Right lobe of liver (tissue), 6 donors: ENCODE measurements at places on chromosomes 1 and 21. TPM values are rescaled to one million over a fixed set of nuclear protein-coding genes. Genes with fewer than 3 reads are reported as not detected.

Gene AGMAT
- total RNA-seq = 70.8 TPM

Gene C1orf50
- 4.7 TPM for total RNA-seq

Gene SHISAL2A
- total RNA-seq = not detected

Gene TTLL10
- not detected for total RNA-seq

Gene BCAR3
- 19.8 TPM for total RNA-seq

Gene LENEP
- total RNA-seq = not detected

Gene C8B
- 289 TPM for total RNA-seq

Gene CD2
- 0.44 TPM for total RNA-seq

DNA sequence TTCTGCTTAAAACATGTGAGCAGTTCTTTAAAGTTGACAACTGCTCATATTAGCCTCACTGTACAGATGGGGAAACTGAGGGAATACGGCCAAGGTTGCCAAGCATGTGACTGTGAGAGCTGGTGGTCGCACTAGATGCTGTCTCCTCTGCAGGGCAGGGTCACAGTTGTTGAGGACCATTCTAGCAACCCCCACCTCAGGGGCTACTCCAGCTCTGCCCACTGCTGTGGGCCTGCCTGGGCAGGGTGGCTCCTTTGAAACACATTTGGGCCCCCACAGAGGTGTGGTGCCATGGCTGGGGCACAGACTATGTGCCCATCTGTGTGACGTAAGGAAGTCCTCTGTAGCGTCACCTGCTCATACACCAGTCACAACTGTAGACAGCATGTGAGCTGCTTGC, 779 bp downstream of the THEM5 start:
- no peak for DNase-seq

DNA sequence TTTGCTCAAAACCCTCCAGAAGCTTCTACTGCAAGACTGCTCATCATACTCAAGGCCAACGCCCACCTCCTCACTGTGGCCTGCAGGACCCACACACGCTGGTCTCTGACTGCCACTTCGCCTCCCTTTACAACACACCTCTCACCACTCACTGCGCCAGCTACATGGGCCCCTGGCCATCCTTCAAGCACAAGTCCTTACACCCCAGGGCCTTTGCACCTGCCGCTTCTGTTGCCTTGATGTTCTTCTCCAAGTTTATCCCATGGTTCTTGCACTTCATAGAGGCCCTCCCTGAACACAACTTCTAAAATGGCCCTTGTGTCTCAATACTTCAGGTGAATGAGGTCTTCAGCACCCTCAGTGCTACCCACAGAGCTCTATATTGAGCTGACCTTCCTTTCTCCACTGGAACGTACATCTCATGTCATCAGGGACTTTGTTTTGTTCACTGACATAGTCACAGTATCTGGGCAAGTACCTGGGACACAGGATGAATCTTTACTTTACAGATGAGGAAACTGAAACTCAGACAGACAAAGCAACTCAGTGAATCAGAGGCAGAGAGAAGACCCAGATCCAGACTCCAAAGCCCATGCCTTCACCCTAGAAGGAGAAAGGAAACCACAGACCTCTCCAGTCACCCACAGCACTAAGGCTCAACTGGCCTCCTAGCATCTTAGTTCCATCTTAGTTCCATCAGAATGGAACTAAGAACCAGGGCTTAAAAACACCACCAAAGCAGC, 34.7 kb upstream of the CLSTN1 start:
- DNase-seq = no peak

- no peak for DNase-seq
Measured at GRCh38 chr1:90919190-90919719, 102.6 kb downstream of the ZNF644 start.

- no peak for DNase-seq
Measured at GRCh38 chr21:16597753-16598152, 868.0 kb downstream of the USP25 start.

GRCh38 chr1:230759369-230760065, 12.3 kb downstream of the CAPN9 start:
- DNase-seq = no peak

DNA sequence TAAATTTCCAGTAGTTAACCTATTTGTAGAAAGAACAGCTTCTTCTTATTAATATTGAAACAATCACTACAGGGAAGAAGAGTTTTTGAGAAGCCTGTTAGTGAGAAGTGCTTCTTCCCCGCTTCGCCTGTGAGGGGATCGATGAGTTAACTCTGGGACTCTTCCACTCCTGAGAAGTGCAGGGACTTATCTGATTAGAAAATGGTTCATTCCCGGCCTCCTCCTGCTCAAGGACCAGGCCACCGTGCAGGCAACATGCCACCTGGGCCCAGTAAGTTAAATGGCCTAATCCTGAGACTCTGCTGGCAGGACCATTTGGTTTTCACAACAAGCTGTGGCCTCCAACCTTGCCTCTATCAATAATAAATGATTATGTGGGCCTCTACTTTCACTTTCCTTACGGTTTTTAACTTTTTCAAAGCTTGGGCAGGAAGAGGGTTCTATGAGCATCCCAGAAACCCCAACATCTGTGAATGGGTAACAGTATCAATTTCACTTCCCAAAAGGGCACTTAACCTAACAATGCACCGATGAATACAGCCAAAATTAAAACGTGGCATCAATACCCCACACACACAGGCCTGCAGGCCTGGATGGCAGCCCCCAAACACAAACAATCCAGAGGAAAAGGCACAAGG, 33.1 kb downstream of the SIPA1L2 start:
- DNase-seq = no peak

- no peak for DNase-seq
Measured at GRCh38 chr1:235989105-235989504, 75.8 kb downstream of the NID1 start.

GRCh38 chr1:48864913-48865312, 88.2 kb upstream of the BEND5 start:
- no peak for DNase-seq

DNA sequence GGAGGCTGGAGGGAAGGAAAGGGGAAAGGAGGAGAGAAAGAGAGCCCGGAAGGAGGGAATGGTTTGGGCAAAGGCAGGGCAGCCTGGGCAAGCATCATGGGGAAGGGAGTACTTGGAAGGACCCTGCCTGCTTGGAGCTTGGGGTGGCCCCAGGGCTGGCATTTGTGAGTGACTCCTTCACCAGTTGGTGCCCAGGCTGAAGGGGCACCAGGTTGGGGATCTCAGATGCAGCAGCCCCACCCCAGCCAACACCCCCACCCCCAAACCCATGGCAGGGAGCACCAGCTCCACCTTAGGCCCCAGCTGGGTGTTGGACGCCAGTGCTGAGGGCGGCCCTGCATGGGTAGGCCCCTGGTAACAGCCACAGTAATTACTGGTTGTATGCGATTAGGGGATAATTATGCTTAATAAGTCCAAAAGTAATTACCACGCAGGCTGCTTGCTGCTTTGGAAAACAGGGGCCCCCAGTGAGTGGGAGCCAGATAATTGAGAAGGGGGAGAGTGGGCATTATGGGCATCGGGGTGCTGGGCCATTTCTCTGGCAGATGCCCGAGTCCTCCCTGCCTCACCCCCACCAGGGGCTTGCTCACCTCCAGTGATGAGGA, 78.3 kb downstream of the VWA5B1 start:
- no peak for DNase-seq

GRCh38 chr1:18764362-18764761, 95.1 kb downstream of the TAS1R2 start:
- DNase-seq = no peak

DNA sequence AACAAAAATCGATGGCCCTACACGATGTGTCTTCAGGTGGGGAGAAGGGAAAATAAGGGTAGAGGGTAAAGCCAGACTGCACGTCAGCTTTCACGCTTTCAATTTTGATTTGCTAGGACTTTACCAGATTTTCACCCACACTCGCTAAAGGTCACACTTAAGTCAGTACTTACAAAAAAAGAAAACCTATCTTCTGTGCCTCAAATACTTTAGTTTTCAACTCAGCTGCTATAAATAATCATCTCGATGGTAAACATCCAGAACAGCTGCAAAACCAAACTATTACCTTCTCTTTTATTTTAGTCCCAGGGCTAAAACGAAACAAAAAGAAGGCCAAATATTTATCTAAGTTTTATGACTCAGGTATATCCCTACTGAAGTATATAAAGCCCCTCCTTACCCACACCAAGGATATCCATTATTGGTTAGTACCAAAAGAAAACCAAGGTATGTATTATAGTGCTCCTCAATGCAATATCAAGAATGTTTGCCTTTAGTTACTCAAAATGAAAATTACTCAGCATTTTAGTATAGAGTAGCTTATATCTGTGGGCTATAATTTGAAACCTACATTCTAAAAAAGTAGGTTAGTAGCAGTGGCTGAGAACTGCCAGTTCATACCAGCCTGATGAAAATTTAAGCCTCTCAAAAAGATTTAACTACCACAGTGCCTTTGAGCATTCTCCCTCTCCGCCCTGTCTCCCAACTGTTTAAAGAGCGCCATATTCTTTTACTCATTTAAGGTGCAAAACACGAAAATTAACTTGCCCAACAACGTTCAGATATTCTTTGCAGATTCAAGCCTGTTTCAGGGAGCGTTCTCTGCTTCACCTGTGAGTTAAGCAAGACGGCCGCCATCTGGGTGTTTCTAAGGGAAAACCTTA, 1.5 kb downstream of the CSDE1 start:
- DNase-seq = no peak

GRCh38 chr1:39380036-39380435, 111.4 kb upstream of the BMP8A start:
- no peak for DNase-seq

DNA sequence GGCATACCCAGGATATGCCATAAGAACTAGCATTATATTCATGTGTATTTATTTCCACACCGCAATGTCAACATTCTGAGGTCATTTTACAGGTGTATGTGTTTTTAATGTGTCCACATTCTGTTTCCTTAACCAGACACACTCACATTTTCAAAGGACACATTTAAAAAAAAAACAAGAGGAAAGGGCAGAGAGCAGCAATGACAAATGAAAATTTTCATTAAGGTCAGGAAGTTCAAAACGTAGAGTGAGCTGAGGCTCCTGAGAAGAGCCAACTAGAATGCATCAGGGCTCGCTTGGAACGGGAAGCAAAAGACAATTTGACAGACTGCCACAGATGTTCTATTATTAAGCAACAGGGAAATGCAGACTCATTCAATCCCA, 4.8 kb upstream of the GNPAT start:
- DNase-seq = no peak

GRCh38 chr1:151476083-151476482, 16.8 kb upstream of the POGZ start:
- no peak for DNase-seq

GRCh38 chr1:165974598-165975131, 147.3 kb downstream of the UCK2 start:
- no peak for DNase-seq

GRCh38 chr1:158644449-158644848, 39.4 kb downstream of the OR10Z1 start:
- DNase-seq = no peak

- DNase-seq = no peak
Measured at GRCh38 chr1:147223740-147224615, 1.2 kb downstream of the FMO5 start.
